ENCODE measurements at places on chromosomes 7 and 10. TPM values are rescaled to one million over a fixed set of nuclear protein-coding genes. Genes with fewer than 3 reads are reported as not detected.

Gene MRPL32
- 66.5 TPM for total RNA-seq

Gene WDR86
- total RNA-seq = 0.11 TPM

Gene CDK14
- total RNA-seq = 0.08 TPM

Gene INSYN2A
- total RNA-seq = 1.5 TPM

Gene HOXA7
- total RNA-seq = 5.2 TPM

Gene EN2
- 0.85 TPM for total RNA-seq

Gene ATP5F1C
- total RNA-seq = 292 TPM

Gene SEPTIN14
- total RNA-seq = not detected

Gene GRID1
- total RNA-seq = 0.22 TPM

Gene TRA2A
- total RNA-seq = 69.0 TPM

Gene WDFY4
- not detected for total RNA-seq

Gene LIPF
- total RNA-seq = not detected

Gene BPGM
- 16.3 TPM for total RNA-seq

Gene SFTPA1
- total RNA-seq = not detected

Gene COL13A1
- total RNA-seq = 0.30 TPM

Gene RELN
- total RNA-seq = not detected

Measured in A549 treated with Hydrocortisone at 1 μM for 4 hours (cell line).